ENCODE measurements at places on chromosomes 16 and 17.

- DNase-seq, result no peak
Observed at GRCh38 chr16:59179446-59180082, 445.4 kb upstream of the GOT2 start.

DNA sequence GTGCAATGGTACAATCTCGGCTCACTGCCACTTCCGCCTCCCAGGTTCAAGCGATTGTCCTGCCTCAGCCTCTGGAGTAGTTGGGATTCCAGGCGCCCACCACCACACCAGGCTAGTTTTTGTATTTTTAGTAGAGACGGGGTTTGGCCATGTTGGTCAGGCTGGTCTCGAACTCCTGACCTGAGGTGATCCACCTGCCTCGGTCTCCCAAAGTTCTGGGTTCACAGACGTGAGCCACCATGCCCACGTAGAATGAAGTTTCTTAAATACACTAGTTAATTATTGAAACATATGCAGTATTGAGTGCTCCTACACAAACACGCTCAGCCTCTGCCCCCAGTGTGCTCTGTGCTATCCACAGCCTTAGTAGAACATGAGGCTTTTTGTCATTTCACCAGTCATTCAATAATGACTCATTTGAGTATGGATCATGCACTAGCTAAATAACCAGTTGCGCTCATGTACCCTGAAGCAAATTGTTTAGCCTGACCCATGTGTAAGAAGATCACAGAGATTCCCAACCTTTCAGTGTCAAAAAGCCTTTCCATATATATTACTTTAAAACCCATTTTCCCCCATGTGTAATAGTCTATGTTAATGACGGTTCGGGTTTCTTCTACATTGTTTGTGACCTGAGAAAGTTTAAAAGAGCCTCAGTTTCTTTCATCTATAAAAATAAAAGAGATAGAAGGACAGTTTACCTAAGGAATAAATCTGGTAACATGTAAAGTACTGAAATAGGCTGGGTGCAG is 49.7 kb downstream of the TUBD1 start:
- no peak for DNase-seq

DNA sequence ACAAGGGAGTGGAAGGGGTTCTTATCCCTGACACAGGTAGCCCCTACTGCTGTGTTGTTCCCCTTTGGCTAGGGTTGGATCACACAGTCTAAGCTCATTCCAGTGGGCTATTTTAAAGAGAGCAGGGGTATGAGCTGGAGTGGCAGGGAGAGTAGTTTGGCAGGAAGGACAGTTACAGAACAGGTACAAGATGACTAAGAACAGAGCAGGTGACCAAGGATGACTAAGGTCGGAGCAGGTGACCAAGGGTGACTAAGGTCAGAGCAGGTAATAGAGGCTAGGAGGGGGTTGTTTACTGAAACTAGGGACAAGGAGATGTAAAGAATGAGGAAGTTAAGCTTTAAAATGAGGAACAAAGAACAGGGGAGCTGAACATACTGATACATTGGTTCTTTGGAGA is 58.8 kb downstream of the UTP18 start:
- DNase-seq, result no peak

GRCh38 chr17:82840431-82840831 is 609 bp upstream of the ZNF750 start:
- DNase-seq, result no peak

GRCh38 chr17:27906226-27906580 is 13.0 kb upstream of the LYRM9 start:
- no peak for DNase-seq

DNA sequence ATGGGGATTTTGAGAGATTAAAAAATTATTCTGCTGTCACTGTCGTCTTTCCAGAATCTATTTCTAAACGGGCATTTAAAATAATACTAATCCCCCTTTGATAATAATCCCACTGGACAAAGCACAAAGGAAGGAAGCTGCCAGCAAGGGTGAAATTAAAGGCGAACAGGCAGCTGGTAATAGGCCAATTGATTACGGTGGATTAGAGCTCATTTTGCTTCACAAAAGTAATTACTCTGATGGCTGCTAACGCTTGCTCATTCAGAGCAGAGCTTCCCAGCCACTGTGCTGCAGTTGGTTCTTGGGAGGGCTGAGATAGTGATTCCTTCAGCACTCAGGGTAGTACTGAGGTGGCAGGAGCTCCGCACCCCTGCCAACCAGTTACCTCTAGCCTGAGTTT is 205.7 kb downstream of the SNX29 start:
- no peak for DNase-seq

GRCh38 chr17:6279659-6280058 is 155.3 kb downstream of the AIPL1 start:
- no peak for DNase-seq

GRCh38 chr16:67393788-67394154 is 473 bp upstream of the TPPP3 start:
- DNase-seq, result no peak

- no peak for DNase-seq
Observed at GRCh38 chr16:50731130-50731988, 10.5 kb upstream of the CYLD start.

GRCh38 chr17:82900741-82901140 is 60.9 kb upstream of the ZNF750 start:
- DNase-seq, result no peak

DNA sequence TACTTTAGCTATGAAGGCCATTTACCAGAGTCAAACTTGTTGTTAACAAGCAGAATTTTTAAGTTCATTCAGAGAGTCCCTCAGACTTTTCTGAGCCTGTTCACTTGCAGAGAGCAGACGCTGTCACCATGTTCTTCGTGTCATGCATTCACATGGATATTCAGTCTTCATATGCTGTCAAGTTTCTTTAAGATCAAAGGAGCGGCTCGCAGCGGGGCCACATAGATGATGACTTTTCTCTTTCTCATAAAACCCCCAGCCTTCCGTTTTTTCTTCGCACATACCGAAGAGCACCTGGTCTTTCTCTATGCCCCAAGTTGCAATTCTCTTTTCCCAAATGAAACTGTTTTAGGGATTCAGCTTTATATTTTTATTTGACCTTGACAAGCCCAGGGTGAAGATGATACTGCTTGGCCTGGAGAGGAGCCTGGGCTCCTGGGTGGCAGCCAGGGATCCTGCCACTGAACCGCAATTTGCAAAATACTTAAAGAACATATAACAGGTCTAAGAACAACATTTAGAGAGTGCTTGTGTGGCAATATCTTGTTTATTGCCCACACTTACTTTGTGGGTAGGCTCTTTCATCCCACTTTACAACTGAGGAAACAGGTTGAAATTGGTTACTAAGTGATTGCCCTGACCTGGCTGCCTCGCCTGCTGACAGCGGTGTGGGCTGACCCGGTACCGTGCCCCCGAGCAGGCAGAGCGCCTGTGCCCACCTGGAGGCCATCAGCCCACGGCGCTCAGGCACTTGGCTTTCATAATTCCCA is 22.9 kb downstream of the SEC14L1 start:
- DNase-seq, result no peak

GRCh38 chr16:49524216-49524946 is 150.8 kb downstream of the C16orf78 start:
- peak; percentile 86 for DNase-seq

- no peak for DNase-seq
Observed at GRCh38 chr17:10073941-10074340, 124.5 kb downstream of the GAS7 start.

- no peak for DNase-seq
Observed at GRCh38 chr16:2237102-2237482, 848 bp downstream of the DNASE1L2 start.

GRCh38 chr17:21125862-21126261 is 902 bp upstream of the DHRS7B start:
- no peak for DNase-seq

DNA sequence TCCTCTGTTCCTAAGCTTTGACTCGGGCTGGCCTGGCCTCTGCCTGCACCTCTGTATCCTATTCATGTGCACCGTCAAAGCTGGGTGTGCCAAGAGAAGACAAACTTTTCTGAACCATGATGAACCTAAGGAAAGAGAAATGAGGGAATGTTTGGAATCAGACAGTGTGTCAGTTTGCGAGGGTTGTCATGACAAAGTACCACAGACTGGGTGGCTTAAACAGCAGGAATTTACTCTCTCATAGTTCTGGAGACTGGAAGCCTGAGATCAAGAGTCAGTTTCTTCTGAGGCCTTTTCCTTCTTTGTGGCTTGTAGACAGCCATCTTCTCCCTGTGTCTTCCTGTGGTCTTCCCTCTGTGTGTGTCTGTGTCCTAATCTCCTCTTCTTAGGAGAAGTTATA is 129.0 kb downstream of the KATNIP start:
- no peak for DNase-seq

DNA sequence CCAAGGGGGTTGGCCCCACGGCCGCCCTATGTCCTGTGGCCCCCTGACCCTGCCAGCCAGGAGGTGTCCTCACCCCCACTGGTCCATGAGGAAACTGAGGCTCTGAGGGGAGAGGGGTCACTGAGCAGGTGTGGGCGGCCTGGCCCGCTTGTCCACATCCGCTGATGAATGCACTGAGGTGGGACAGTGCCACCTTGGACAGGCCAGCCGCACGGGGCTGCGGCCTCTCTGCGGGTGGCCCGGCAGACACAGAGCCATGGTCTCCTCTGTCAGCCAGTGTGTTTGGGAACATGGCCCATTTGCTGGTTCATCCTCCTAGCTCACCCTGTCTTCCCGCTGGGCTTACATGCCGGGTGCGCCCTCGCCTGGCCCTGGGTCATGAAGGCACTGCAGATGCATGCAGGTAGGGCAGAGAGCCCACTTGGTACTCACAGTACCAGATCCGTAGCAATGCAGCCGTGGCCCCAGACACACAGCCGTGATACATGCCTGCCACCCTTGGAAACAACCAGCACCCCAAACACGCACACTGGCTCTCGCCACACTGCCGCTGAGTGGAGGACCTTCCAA is 93.9 kb downstream of the ENGASE start:
- DNase-seq, result no peak

- no peak for DNase-seq
Observed at GRCh38 chr17:3038941-3039340, 24.5 kb downstream of the OR1D5 start.

DNA sequence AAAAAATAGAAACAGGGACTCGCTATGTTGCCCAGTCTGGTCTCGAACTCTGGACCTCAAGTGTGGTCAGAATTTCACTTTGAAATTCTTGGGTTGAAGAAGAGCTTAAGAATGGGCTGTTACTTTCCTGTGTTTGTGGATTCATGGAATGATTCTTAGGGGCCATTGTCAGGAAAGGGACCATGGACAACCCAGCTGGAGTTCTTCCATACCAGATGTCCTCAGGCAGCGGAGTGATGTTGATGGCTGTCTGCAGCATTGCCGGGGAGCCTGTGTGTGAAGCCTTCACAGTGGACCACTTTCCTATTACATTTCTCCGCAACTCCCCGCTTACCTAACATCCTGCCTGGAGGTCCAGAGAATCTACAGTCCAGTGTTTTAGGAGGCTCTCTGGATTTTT is 145.9 kb downstream of the CLEC16A start:
- DNase-seq, result no peak

- DNase-seq, result no peak
Observed at GRCh38 chr16:20818929-20819585, 12.7 kb downstream of the REXO5 start.

- peak; percentile 58 for DNase-seq
Observed at GRCh38 chr16:56257666-56258342, 66.5 kb downstream of the GNAO1 start.

GRCh38 chr17:44113868-44114840 is 9.3 kb downstream of the HDAC5 start:
- no peak for DNase-seq

DNA sequence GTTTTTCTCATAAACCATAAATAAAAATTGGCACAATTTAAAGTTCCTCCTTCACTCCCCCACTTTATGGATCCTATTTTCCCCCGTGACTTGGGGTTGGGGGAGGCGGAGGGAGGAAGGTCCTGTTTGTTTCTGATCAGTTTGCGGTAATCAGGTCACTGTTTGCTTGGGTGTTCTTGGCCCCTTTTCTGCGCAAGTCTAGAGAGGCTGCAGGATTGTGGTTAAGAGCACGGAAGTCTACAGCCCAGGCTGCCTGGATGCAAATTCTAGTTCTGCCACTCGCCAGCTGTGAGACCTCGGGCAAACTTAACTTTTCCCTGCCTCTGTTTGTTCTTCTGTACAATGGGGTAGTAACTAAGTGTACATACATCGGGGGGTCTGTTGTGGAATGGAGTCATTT is 12.1 kb downstream of the ATP2C2 start:
- DNase-seq, result no peak

- DNase-seq, result no peak
Observed at GRCh38 chr17:39804839-39805238, 59.3 kb downstream of the IKZF3 start.

DNA sequence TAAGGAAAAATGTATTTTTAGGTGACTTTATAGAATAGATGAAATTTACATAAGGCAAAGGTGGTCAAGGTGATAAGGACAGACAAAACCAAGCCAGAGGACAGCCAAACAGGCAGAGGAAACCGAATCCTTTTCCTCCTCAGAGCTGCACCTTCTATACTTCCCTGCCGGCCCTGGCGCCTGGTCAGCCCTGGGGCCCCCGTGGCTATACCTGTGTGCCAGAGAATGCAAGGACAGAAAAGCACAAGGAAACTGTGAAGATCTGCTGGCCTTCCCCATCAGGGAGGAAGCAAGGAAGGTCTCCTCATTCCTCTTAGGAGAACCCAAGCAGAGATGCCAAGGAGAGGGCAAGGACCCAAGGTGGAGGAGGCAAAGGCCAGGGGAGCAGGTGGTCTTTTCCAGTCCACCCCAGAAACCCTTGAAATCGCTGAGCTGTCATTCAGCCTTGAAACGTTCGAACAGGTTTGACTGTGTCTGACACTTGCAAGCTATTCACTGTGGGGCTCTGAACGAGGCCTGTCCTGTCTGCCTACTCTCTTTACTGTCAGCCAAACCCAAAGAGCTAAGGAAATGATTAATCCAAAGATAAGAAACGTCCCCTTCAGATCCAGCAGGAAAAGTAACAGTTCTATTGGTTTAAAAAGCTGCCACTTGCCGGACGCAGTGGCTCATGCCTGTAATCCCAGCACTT is 114.4 kb downstream of the XYLT1 start:
- DNase-seq, result no peak

DNA sequence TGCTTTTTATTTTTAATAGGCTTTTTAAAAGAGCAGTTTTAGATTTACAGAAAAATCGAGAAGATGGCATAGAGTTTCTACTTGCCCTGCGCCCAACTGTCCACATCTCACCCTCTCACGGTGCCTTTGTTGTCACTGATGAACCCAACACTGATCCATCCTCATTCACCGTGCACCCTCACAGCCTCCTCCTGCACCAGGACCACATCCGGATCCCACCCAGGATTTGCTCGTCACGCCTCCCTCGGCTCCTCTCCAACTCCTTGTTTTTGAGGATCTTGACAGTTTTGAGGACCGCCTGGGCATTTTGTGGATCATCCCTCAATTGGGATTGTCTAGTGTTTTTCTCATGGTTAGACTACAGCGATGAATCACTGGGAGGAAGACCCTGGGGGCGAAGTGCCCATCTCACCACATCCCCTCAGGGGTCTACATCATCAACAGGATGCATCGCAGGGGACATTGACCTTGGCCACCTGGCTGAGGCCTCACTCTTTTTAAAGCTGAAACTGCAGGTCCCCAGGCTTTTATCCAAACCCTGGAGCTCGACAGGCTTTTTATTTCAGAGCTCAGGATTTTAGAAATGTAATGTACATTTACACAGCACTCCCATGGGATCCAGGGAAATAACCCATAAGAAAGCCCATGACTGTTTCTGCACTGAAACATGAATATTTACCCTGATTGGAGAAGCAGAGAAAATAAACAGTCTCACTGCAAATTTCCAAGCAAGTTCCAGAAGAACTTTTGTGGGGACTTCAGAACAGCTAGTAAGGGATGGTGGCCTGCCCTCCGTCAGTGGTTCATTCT is 71.8 kb upstream of the ZNF469 start:
- no peak for DNase-seq
